ENCODE measurements at places on chromosomes 13 and 19.
A peak's percentile ranks its signal among the peaks of the same experiment; 100 is the strongest.

GRCh38 chr19:45405435-45406225 lies 761 bp upstream of the PPP1R13L start:
- DNase-seq: peak; percentile 73

DNA sequence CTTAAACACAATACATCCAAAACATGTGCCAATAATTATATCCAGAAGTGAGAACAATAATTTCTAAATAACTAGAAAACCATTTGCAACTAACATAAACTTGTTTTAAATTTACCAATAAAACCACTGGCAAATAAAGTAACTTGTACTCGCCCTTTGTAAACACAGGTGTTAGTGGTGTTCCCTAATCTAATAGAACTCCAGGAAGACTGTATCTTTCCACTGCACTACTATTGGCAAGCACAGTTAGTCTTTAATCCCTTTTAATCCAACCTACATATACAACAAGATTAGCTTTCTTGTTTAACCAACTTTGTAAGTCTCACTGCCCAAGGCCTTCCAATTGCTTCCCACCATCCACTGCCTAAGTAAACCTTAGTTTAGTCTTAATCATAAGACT lies 79.5 kb downstream of the PCDH9 start:
- DNase-seq: no peak

GRCh38 chr13:113184568-113185440 lies 23.7 kb downstream of the PCID2 start:
- no peak for DNase-seq

GRCh38 chr19:49398931-49399330 lies 10.9 kb downstream of the KASH5 start:
- DNase-seq: no peak

DNA sequence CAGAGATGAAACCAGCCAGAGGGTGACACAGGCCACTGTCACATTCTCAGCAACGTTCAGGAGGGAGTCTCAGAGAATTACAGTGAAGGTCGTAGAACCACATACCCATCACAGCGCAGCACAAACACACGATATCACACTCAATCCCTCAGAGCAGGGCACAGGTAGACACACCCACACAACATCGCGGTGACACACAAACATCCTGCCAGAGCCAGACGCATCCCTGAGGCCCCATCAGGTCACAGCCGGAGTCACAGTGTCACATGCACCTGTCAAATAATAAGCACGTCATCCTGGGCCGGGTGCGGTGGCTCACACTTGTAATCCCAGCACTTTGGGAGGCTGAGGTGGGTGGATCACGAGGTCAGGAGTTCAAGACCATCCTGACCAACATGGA lies 17.5 kb downstream of the ELAVL3 start:
- DNase-seq: no peak

DNA sequence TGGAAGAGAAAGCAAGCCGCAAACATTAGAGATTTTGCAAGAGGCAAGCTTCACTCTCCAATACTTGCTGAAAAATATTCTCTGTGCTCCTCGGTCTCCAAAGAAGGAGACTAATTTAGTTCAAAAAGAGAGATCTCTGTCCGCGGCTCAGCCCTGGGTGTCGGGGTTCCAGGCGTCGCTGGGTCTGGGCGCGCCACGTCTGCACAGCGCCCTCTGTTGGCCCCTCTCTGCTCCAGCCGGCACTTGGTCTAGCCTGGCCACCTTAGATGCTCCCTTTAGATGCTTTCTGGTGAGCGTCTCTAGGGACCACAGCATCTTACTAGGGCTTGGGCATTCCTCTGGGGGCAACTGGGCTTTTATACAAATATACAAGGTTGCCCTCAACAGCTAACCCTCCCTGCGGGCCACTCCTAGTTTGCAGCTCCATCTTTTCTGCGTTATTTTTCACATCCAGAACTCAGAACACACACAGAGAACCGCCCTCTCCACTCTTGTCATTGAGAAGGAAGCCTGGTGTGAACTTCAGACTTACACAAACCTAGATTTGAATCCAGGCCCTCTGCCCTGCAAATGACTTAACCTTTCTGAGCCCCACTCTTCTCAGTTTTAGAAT lies 78.3 kb downstream of the CYSLTR2 start:
- DNase-seq: no peak

- no peak for DNase-seq
These were observed 1.9 kb downstream of the TBC1D17 start for GRCh38 chr19:49879243-49879963.

DNA sequence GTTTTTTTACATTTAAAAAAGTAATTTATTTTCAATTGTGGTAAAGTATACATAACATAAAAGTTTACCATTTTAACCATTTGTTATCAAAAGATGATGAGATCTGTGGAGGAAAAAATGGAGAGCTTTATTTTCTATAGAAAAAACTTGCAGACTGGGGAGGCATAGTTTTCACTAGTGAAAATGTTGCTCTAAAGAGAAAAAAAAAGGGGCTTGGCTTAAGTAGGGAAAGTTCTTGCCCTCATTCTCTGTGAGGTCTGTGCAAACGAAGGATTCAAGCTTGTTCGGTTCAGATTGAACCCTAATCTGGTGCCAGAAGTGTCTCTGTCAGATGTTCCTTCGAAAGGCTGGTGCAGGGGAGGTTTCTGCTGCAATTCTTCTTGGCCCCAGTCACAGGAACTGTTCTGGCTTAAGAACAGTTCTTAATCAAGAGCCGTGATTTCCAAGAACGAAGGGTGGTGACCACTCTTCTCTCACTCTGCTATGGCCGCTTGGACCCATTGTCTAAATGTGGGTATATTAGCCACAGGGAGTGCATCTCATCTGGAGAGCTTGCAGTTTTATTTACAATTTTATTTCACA lies 42.1 kb downstream of the PCCA start:
- no peak for DNase-seq

DNA sequence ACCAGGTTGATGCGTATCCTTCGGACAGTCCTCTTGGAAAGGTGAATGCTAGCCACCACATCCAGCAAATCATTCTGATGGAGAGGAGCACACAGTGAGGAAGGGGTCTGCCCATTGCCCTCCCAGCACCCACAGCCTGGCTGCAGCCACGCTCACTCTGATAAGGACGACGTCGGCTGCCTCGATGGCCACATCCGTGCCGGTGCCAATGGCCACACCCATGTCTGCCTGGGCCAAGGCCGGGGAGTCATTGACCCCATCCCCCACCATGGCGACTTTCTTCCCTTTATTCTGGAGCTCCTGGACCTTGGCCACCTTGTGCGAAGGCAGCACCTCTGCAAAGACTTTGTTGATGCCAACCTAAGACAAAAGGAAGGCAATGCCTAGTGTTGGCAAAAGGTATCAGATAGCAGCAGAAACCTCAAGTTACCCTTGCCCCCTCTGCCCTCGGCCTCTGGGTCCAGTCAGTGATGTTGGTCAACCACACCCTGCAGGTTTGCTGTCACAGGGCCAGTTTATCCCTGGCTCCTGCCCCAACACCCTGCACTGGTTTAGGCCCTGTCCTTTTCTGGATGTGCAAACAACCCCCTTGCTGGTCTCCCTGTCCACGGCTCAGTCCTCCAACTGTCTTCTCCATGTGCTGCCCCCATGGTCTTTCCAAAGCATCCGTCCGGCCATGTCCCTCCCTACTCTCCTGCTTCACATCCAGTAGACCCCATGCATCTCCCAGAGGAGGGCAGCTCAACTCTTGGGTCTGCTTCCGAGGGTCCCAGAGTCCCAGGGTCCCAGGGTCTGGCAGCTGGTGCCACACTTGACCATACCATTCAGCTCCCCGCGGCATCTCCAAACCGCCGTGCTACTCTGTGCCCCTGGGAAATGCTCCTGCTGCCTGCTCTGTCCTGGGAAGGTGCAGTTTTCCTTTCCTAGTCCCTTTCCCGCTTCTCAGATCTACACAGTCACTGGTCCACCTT lies 73.6 kb downstream of the ATP7B start:
- no peak for DNase-seq

DNA sequence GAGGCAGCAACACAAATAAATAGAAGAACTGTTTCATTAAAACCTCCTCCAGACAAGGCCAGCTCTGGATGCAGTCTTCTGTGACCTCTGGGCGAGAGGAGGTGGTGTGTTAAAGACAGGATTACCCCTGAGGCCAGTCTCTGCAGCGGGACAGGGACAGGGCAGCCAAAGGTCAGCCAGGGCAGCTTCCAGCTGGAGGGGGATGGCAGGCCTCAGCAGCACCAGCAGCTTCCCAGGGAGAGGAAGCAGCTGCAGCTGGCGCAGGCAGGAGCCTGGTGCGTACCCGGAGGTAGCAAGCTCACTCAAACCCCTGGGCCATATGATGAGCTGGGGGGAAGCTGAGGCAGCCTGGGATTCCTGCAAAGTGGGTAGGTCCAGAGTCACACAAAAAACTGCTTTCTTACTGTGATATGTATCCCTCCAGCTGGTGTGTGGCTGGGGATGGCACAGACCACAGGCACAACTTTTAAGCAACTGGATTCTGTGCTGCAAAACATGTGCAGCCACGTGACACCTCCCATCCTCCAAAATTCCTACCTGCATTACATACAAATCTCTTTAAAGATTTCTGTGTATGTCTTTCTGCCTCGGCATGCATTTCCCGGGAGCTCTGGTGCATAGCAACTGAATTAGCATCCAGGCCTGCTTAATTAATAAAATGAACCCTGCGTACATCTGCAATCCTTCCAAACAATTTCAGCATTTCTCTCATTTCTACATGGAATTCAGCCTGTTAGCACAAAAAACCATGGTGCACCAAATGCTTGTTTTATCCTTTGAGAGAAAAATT lies 238.3 kb upstream of the MAB21L1 start:
- DNase-seq: no peak

- no peak for DNase-seq
These were observed 241.6 kb downstream of the DNAJC15 start for GRCh38 chr13:43265028-43265427.

All from smooth muscle cell of the brain vasculature (primary cell).